ENCODE measurements at places on chromosomes 5 and 9.

GRCh38 chr9:103193992-103194391 is 198.9 kb downstream of the CYLC2 start:
- no peak for ATAC-seq

DNA sequence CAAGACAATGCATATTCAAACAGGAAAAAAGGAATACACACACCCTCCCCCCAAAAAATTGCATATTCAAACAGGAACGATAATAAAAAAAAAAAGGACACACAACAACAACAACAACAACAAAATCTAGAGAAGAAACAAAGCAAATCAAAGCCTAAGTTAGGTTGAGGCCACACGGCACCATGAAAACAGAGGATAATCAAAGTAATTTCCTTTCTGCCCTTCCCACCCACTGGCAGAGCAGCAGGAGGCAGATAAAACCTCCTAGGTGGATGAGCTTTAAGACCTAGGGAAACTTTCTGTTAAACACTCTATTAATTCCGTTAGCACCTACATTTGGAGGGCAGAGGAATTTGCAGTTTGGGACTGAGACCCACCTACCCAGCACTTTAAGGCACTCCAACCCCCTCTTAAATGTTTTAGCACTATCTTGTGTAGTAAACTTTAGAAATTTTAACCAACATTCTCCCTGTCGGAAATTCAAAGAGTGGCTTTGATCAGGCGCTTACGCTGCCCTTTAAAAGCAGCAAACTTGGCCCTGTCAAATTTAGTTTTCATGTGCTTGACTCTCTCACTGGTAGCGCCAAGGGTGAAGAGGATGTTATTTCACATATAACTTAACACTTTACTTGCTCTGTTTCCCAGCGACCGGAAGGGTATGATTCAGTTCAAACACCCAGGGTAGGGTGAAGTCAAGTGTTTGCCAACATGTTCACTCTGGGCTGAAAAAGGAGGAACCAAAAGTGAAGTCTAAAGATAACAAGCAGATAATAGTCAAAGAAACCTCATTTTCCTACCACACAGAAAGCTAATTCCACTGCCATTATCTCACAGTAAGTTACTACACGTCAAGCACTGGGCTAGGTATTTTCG is 9.2 kb downstream of the ENC1 start:
- ATAC-seq = peak; percentile 65

DNA sequence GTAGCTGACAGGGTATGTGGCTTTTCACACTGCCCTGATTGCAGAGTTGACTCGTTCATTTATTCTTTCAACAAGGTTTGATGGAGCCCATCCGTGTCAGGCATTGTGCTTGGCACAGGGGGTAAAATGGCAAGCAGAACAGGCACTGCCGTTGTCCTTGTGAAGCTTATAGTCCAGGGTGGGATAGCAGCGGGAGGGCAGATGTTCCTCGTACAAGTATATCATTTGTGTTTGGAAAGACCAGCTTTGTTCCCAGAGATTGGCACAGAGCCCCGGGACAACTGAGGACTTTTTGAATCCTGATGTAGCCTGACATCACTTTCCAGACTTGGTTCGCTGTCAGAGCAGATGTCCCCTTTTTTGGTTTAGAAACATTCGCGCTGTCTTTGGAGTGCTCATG is 50.9 kb downstream of the MVB12B start:
- ATAC-seq = no peak

DNA sequence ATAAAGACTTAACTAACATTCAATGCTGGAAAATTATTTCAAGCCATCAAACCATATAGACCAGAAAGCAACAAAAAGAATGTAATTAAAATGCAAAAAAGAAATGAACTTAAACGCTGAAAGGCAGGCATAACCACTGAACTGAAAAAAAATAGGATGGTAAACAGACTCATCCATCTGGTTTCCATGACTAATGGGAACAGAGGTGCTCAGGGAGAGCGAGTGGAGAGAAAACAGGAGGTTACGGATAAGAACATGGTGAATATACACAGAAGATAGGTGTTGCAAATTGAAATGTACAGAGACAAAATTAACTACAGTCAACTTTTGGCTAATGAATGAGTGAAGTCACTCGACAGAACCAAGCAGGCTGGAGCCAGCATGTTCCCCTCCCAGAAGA is 43.5 kb upstream of the RNF38 start:
- no peak for ATAC-seq

Measured in activated CD4-positive, CD25-positive, alpha-beta regulatory T cell treated with anti-CD3 and anti-CD28 coated beads, Interleukin-2, amount 50 U/mL, for 24 hours (primary cell).